H7 (cell line): ENCODE measurements at places on chromosomes 3 and 15. TPM values are rescaled to one million over a fixed set of nuclear protein-coding genes. Genes with fewer than 3 reads are reported as not detected.

- DNase-seq: no peak
Measured at GRCh38 chr3:21466476-21466875, 284.5 kb downstream of the ZNF385D start.

- DNase-seq: no peak
Measured at GRCh38 chr3:99747915-99748314, 69.7 kb upstream of the CMSS1 start.

- no peak for DNase-seq
Measured at GRCh38 chr3:121957674-121958415, 63.6 kb downstream of the SLC15A2 start.

ASB14 gene
- total RNA-seq: 0.03 and 0.04 TPM in 2 replicates

- DNase-seq: no peak
Measured at GRCh38 chr3:105253225-105253624, 113.5 kb upstream of the ALCAM start.

TRPM1 gene
- total RNA-seq: 0.48 and 0.89 TPM in 2 replicates

CLDN16 gene
- total RNA-seq: 0.96 and 1.6 TPM in 2 replicates

FOXB1 gene
- total RNA-seq: 25.0 and 32.7 TPM in 2 replicates

GRCh38 chr3:22373182-22373581 lies 622.2 kb upstream of the ZNF385D start:
- peak; percentile 9 for DNase-seq

- DNase-seq: no peak
Measured at GRCh38 chr15:65939901-65940617, 70.8 kb downstream of the RAB11A start.

GRCh38 chr15:68028137-68028887 lies 25.8 kb upstream of the PIAS1 start:
- DNase-seq: no peak

CYP1A2 gene
- not detected in 2 replicates for total RNA-seq

- peak; percentile 12 for DNase-seq
Measured at GRCh38 chr3:133890972-133891644, 4.6 kb downstream of the RAB6B start.

DNA sequence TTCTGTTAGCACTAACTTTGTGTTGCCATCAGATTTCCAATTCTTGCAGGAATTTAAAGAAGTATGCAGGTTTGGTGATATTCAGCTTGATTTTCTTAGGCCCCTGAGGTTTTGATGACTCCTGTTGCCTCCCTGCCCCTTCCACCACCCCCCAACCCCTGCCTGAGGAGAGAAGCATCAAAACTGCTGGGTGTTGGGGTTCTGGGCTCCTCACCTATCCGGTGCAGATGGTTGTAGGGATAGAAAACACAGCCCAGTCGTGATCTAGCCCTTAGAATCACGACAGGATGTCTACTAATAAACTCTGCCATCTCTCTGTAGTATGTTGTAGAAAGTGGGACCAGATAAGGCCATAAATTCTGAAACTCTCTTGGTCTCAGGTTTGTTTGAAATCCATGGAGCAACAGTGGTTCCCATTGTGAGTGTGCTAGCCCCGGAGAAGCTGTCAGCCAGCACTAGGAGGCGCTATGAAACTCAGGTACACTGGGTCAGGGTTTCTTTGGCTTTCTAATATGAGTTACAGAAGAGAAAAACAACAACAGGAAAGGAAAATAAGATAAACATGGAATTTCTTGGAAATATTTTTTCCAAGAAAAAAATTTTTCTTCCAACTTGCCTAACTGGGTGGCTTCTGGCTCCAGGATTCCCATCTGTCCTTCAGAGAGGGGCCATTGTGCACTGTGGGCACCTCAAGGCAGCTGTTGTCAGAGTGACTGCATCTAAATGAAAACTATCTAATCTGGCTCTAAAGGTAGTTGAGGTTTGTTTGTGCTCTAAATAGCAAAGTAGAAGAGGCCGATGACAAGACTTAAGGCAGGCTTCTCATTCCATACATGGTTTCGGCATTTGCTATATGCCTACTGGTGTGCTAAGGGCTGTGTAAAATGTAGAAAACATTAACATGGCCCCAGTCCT lies 8.7 kb downstream of the SRP14 start:
- peak; percentile 61 for DNase-seq

- no peak for DNase-seq
Measured at GRCh38 chr3:154274348-154274747, 49.9 kb downstream of the DHX36 start.

DNA sequence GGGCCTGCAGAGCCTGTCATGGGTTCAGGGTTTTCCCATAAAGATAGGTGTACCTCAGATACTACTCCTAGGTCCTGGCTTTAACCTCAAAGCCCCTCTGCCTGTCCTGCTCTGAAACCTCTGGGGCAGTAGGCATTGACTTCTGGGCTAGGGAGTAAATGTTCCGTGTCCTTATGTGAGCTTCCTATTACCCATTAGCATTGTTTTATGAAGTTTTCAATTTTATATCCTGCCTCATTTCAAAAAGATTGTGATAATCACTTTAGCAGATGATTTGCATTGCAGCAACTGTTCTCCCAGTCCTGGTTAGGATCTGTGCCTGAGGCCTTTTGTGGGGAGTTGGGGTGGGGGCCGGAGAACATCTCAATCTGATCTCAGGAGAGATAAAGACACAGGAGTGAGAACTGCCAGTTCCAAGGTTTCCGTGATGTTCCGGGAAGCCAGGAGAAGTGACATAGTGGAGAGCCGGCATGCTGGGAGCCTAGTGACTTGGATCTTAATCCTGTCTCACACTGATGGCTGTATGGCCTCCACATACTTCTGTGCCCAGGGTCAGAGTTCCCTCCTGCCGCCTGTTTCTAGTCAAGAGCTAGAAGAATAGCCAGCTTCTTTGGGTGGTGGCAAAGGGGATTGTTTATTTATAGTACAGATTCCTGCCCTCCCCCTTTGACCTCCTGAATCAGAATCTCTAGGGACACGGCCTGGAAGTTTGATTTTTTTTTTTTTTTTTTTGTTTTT lies 10.6 kb downstream of the TPM1 start:
- no peak for DNase-seq

PRKAR2A gene
- 29.3 and 40.8 TPM in 2 replicates for total RNA-seq

TMEM40 gene
- total RNA-seq: 1.8 TPM in 1 of 2 replicates, not detected in the other

- DNase-seq: peak; percentile 91
Measured at GRCh38 chr3:50340448-50341329, at the start of gene RASSF1. TSS of gene RASSF1 (minus strand) at chr3:50340836. CDS start at chr3:50340805, 31 bp downstream.

GOLGA6L10 gene
- total RNA-seq: 0.59 and 0.85 TPM in 2 replicates
